ENCODE measurements at places on chromosomes 5 and 9. TPM values are rescaled to one million over a fixed set of nuclear protein-coding genes. Genes with fewer than 3 reads are reported as not detected.
A peak's percentile ranks its signal among the peaks of the same experiment; 100 is the strongest.

DNA sequence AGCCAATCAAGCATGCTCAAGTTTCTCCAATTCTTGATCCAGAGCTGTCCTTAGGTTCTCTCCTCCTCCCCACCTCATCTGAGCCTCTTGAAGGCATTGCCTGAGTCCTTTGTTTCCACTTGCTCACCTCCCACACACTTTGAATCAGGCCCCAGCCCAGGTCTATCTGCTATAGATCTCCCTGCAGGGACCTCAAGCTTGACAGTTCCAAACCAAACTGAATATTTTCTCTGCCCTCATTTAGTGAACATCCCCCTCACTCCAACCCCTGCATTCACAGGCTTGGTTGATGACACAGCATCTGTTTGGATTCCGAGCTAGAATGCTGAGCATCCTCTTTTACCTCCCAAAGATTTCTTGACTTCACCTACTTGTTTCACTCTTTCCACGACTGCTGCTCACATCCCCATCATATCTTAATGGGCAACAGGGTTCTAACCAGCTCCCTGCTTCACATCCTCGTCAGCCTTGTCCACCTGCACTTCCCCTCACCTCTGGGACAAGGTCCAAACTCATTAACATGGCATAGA, 474.5 kb downstream of the ZSWIM6 start:
- peaks cover 24% of the 10 kb centered on the region for H3K4me1 ChIP-seq
- H3K27me3 ChIP-seq = peaks cover 12% of the 10 kb centered on the region
- H3K36me3 ChIP-seq = no peaks in the 10 kb centered on the region

DNA sequence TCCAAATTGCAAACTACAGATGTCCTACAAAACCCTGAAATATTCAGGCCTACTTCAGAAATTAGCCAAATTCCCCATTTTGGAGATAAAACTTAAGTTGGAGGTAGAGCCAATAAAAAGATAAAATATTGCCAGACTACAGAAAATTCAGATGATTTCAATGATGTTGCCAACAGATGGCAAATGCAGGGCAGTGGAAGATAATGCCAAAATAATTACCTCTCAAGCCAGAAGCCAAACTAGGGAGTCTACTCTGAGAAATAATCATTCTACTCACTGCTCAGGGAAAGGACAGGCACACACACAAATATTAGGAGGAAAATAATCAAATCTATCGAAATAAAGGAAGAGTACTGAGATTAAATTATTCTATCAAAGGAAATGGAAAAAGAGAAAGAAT, 347.5 kb upstream of the CCNG1 start:
- H3K27ac ChIP-seq = no peak overlapping the region
- H3K4me1 ChIP-seq = no peaks in the 10 kb centered on the region
- DNase-seq = no peak
- H3K4me3 ChIP-seq = no peak overlapping the region
- H3K36me3 ChIP-seq = no peaks in the 10 kb centered on the region

Gene SLC28A3
- total RNA-seq = 0.55 TPM

Gene PCDHA6
- not detected for total RNA-seq

DNA sequence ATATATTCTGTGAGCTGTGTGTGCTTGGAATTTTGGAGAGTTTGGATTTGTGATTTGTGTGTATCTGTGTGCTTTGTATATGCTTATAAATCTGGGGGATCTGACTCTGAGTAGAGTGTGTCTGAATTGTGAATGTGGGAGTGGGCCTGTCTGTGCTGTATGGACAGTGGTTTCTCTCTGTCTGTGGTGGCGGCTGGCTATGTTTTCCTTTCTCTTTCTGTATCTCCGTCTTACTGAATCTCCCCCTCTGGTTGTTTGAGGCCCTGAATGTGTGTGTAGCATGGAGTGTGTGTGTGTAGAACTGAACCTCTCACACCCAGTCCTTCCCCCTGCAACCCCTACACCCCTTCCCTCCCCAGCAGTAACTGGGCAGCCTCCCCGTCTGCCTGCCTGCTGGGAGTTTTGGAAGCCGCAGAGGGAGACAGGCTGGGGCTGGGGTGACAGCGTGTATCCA, 4.7 kb downstream of the CXXC5 start:
- peak overlapping the region; percentile 85 for H3K4me3 ChIP-seq
- peaks cover 66% of the 10 kb centered on the region for H3K4me1 ChIP-seq
- H3K36me3 ChIP-seq = no peaks in the 10 kb centered on the region
- no peak for DNase-seq

DNA sequence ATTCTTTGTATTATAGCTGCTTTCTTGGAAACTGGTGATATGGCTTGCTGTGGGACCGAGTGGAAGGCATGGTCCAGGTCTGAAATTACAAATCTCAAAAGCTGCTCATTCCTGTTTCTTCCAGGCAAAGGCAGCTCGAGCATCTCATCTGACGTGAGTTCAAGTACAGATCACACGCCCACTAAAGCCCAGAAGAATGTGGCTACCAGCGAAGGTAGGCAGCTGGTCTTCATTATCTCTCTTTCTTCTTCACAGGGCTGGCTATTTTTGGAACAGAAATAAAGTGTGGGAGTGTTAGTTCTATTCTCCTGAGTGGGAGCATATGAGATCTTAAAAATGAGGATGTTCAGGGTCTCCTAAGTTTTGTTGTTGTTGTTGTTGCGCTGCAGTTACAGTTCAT, 115.9 kb downstream of the FBXL7 start:
- H3K4me1 ChIP-seq = peaks cover 34% of the 10 kb centered on the region
- peaks cover 16% of the 10 kb centered on the region for H3K36me3 ChIP-seq
- H3K27ac ChIP-seq = peak overlapping the region; percentile 76
- DNase-seq = peak; percentile 51
- H3K27me3 ChIP-seq = peaks cover 2% of the 10 kb centered on the region
- H3K4me3 ChIP-seq = peak overlapping the region; percentile 33

- H3K4me3 ChIP-seq = no peak overlapping the region
- H3K27me3 ChIP-seq = no peaks in the 10 kb centered on the region
- no peaks in the 10 kb centered on the region for H3K36me3 ChIP-seq
- DNase-seq = no peak
Observed at GRCh38 chr5:23385036-23385435, 122.4 kb upstream of the PRDM9 start.

DNA sequence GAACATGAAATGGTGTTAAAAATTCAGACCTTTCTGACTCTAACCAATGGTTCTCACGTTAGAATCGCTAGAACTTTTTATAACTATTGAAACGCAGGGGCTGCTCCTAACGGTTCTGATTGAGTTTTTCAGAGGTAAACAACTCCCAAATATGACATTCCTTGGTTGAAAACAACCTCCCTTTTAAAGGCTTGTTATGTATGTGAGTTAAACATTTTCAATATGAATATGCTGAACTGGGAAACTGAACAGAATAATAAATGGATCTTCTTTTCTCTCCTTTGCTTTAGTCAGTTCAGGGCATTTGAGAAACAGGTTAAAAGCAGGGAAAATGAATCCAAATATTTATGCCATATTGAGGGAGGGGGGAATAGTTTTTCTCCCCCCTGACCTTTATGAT, 13.2 kb upstream of the DPYSL3 start:
- no peaks in the 10 kb centered on the region for H3K36me3 ChIP-seq
- peak overlapping the region; percentile 7 for H3K27ac ChIP-seq
- no peaks in the 10 kb centered on the region for H3K27me3 ChIP-seq
- peaks cover 31% of the 10 kb centered on the region for H3K4me1 ChIP-seq

GRCh38 chr5:137753691-137754187, 424 bp downstream of the HNRNPA0 start:
- H3K4me3 ChIP-seq = peak overlapping the region; percentile 99
- peaks cover 7% of the 10 kb centered on the region for H3K27me3 ChIP-seq
- peak overlapping the region; percentile 100 for H3K27ac ChIP-seq
- no peak for DNase-seq
- peaks cover 25% of the 10 kb centered on the region for H3K4me1 ChIP-seq

DNA sequence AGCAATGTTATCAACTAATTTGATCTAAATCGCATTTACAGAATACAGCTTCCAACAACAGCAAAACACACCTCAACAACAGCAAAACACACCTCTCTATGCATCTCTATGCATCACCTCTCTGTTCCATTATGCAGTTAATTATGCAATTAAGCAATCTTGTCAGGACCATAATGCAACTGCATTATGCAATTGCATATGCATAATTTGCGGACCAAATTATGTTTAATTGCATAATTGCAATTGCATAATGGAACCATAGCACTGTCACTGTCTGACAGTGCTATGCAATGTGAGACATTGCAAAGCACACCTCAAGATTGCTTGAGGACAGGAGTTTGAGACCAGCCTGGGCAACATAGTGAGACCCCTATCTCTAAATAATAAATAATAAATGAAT, 80.4 kb upstream of the PRSS3 start:
- H3K36me3 ChIP-seq = no peaks in the 10 kb centered on the region
- H3K27me3 ChIP-seq = peaks cover 25% of the 10 kb centered on the region
- peaks cover 16% of the 10 kb centered on the region for H3K4me1 ChIP-seq
- H3K27ac ChIP-seq = no peak overlapping the region
- no peak for DNase-seq

Gene CMBL
- total RNA-seq = 37.8 TPM

Gene PCSK1
- total RNA-seq = not detected
